ENCODE measurements at places on chromosomes 5 and 9.

DNA sequence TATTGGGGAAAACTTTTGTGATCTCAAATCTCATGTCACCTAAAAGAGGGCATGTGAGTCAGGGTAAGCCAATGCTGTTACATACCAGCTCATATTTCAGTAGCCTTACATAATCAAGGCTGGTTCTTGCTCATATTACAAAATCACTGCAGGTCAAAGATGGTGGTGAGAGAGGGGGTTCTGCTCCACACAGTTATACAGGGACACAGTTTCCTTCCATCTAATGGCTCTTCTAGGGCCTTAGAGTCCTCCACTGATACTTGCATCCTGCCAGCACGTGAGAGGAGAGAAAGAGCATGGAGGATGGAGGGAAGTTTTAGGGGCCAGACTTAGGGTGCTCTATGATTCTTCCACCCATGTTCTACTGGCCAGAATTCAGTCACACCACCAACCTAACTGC is 130.0 kb downstream of the LIFR start:
- DNase-seq: no peak

- no peak for DNase-seq
These were observed 4.4 kb downstream of the SSNA1 start for GRCh38 chr9:137192859-137193258.

GRCh38 chr5:109805472-109805871 is 115.7 kb downstream of the MAN2A1 start:
- no peak for DNase-seq

DNA sequence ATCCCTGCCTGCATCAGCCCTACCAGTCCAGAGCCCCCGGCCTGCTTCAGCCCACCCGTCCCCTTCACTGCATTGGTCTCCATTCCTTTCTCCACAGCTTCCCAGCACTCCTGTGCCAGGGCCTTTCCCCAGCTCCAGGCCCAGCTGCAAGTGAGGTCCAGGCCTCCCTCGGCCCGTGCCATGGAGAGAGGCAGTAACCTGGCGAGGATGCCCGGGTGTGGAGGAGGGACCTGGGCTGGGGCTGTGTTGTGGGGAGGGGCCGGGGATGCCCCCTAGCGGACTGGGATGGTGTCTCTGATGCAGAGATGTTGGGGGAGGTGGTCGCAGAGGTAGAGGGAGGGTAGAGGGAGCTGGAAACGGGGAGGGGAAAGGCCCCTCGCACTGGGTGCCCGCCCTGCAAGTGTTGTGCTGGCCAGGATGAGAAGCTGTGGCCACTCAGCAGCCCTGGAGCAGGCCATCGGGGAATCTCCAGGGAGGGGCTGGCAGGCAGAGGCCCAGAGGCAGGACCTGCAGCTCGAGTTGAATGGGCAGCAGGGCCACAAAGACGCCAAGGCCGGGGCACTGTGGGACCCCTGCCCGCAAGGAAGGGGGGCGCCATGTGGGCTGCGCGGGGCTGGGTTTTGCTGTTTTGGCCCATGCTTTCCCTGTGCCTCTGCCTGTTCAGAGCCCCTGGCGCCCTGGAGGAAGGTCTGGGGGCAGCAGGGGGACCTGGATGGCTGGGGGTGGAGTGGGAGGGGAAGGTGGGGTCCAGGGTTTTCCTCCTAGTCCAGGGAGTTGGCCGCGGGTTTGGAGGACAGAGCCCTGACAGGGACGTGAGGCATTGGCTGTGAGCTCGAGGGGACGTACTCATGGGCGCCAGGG is 26.0 kb upstream of the NKD2 start:
- no peak for DNase-seq

- DNase-seq: no peak
These were observed 183.3 kb downstream of the MED10 start for GRCh38 chr5:6194906-6195612.

DNA sequence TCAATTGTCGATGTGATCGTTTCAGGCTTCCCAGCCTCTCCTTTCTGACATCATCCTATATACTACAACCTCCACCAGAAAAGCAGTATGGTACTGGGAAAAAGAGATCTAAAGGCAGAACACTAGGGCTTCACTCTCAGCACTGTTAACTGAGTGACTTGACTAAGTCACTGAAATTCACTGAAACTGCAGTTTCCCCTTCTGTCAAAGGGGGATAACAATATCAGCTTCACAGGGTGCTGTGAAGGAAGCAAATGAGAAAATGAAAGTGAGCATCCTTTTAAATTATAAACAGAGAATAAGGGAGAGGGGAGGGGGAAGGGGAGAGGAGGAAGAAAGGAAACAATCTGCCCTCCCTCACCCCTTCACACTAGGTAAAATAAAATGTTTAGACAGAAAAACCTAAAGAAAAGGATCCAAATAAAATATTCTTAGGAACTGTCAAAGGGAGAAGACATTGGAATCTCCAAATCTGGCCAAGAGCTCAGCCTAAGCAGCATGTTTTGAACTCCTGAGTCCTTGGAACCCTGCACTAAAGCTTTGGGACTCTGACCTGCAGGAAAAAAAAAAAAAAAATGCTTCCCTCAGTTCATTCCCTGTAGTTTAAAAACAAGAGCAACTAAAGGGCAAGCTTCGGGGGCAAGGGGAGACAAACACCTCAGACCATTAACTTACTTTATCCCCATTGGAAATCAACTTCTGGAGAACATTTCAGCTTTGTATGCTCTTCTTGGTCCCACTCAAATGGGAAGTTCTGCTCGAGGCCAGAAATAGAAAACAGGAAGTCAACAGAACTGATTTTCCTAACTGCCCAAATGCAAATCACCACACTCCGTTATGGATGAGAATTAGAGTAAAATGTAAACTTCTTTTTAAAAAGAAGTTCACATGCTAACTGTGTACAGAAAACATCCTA is 178.3 kb downstream of the DEPDC1B start:
- no peak for DNase-seq

DNA sequence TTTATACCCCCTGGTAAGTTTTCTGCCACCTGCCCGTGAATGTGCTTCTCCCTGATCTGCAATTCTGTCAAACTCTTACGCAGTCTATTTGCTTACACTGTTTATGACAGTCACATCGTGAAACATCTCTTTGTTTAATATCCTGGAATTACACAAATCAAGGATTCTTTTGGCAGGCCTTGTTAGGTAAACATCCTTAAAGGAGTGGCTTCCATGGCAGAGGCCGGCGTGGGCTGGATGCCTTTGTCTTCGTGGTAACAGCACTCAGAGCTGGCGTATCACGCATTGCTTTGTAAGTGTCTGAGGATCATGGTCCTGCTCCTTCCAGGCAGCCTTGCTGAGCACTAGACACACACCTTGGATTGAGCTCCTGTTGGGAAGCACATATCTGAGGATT is 145.7 kb downstream of the IRX1 start:
- DNase-seq: no peak

Data from T-helper 9 cell (primary cell).